IMR-90 (cell line): ENCODE measurements at places on chromosomes 12 and 14. TPM values are rescaled to one million over a fixed set of nuclear protein-coding genes. Genes with fewer than 3 reads are reported as not detected.
A peak's percentile ranks its signal among the peaks of the same experiment; 100 is the strongest.

DNA sequence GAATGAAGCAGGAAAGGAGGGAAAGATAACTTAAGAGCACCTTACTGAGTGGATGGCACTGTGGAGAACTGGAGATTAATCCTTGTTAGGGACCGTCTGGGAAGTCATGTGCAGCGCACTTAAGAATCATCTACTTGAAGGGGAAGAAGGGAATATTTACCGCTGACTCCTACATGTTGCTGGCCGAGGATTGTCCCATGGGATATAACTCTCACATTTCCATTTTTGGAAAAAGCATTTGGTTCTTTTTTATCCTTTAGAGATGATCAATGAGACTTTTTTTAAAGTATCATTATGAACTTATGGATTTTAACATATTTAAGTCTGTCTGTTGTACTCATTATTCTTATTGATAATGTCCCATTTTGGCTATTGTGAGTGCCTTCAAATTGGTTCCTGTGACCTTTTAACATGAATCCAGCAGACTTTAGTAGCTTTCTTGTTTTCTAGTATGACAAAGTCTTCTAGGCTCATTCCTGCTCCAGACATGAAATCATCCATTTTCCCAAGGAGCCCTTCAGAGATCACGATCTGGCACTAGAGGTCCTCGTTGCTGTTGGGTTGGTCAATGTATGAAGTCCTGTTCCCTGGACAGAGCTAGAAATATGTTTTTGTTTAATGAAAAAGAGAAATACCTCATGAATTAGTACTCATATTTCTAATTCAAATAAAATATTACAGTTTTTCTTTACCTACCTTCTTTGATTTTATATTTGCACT, 20.2 kb upstream of the FAM234B start:
- DNase-seq = peak; percentile 82

- no peak for DNase-seq
Observed at GRCh38 chr14:34012978-34013720, 62.3 kb upstream of the EGLN3 start.

DNA sequence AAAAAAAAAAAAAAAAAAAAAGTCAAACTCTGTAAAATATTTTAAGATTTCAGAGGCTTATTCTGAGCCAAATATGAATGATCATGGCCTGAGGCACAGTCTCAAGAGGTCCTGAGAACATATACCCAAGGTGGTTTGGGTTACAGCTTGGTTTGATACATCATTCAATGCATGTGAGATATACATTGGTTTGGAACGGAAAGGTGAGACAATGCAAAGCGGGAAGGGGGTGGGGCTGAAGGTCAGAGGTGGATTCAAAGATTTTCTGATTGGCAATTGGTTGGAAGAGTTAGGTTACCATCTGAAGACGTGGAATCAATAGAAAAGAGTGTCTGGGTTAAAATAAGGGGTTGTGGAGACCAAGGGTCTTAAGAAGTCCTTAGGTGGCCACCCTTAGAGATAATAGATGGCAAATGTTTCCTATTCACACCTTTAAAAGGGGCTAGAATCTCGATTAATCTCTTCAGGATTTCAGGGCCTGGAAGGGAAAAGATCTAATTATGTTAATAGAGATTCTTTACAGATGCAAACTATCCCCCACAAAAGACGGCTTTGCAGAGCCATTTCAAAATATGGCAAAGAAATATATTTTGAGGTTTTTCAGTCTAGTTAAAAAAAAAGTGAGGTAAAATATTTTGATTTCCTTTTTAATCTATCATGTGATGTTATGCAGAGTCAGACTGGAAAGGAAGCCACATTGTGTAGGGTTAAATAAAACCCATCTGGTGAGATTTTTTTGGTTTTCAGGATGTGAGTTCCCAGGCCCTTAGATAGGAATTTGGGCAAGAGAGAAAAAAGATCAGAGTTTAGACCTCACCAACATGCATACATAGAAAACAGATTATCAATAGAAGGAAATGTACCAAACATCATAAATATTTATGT, 173.8 kb upstream of the CNOT2 start:
- DNase-seq = no peak

- DNase-seq = peak; percentile 28
Observed at GRCh38 chr12:57459750-57460467, at the start of gene GLI1. GLI1 (plus strand) TSS chr12:57459785; CDS start chr12:57463692, 3,907 bp downstream.

GRCh38 chr12:108214486-108214885, 85.4 kb downstream of the WSCD2 start:
- peak; percentile 7 for DNase-seq

- DNase-seq = no peak
Observed at GRCh38 chr14:105853089-105853906, 326.9 kb downstream of the TMEM121 start.

DNA sequence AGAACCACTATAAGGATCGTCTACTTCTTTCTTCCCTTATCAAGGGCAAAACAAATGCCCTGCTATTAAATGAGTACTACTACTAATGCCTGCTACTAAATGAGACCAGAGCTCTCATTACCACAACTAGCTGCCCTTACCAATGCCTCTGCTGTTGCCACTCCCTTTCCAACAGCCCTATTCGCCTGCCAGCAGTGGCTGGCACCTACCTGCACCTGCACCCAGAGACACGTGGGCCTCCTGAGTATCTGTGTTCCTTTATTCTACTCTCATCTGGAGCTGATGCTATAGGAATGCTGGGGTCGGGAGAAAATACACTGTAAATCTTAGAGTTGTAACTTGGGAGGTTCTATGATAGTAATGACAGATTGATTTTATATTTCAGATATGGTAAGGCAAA, 174.7 kb downstream of the SLC2A13 start:
- no peak for DNase-seq

Gene SIX1
- polyA plus RNA-seq = 15.0 and 15.1 TPM in 2 replicates
